Stimulated activated CD8-positive, alpha-beta memory T cell treated with anti-CD3 and anti-CD28 coated beads, Interleukin-7, amount 100 ng/mL, for 48 hours (primary cell): ENCODE measurements at places on chromosomes 7 and 10.

- DNase-seq = no peak
Measured at GRCh38 chr10:79250259-79250658, 97.0 kb upstream of the PPIF start.

DNA sequence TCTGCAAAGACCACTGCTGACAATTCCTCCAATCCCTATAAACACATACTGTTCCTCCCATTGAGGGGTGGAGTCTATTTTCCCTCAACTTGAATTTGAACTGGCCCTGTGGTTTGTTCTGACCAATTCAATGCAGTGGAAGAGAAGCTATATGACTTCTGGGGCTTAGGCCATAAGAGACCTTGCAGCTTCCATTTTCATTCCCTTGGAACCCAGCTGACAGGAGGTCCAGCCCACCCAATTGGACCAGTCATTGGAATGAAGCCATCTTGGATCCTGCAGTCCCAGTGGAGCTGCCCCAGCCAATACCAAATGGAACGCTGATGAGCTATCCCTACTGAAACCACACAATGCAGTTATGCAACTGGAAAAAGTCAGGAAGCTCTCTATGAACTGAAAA is 8.9 kb upstream of the TMED4 start:
- no peak for DNase-seq

DNA sequence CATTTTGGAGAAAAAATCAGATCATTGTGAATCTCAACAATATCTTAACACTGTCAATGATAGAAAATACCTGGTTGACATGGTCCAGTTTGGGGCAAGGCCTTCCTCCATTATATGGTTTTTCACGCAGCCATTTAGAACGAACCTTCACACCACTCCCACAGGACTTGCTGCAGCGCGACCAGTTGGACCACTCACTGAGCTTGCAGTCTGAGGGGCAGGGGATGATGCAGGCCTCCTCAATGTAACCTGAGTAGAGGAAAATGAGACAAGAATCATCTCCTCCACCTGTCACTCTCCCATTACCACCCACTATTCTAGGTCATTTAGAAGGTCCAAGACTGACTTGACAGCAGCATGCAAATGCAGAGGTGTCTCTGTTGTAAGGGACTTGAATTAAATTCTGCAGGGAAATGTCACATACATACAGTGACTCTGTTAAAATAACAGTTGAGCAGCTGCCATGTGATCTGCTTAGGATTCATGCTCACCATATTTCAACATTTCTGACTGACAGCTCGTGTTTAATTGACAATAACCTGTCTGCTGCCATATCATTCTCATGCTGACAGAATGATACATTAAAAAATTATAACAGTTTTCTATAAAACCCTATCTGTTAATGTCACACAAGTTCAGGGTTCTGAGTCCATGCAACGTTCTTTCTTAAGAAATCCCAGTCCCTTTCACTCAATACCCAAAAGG is 403.0 kb downstream of the THSD7A start:
- no peak for DNase-seq

- no peak for DNase-seq
Measured at GRCh38 chr7:32228601-32229000, 158.4 kb upstream of the PDE1C start.

DNA sequence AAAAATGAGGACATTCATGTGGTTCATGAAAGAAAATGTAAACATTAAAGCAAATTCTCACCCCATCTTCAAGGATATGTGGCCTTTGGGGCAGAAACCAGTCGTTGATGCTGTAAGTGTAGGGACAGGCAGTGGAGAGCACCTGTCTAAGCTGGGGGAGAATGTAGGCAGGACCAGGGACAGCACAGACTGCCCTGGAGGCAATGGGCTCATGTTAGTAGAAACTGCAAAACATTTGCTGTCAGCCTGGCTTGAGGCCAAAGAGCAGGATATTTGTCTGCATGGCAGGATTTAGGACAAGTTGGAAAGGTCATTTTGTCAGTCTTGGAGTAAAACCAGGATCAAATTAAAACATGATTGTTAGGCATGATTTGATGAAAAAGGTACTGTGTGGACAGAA is 211.6 kb upstream of the AGK start:
- DNase-seq = no peak

GRCh38 chr10:30215141-30215540 is 133.9 kb downstream of the MTPAP start:
- no peak for DNase-seq

DNA sequence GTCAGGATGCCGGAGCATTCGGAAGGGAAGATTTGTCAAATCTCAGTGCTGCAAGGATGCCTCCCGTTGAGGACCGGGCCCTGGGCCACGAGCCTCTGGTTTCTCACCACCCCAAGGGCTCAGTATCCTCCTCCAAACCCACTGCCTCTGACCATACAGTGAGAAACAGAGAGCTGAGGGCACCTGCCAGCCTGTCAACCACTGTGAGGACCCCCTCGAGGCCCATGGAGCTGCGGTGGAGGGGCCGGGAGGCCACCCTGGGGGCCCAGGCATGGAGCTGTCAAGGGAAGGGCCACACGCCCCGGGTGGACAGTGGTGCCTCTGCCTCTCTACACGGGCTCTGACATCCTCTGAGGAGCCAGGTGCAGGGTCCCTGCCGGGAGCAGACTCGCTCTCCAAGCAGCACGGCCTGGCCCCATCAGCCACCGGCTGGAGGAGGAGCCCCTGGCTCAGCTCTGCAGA is 248.0 kb upstream of the TCERG1L start:
- DNase-seq = no peak

GRCh38 chr10:31705136-31705535 is 223.5 kb downstream of the ARHGAP12 start:
- DNase-seq = no peak

GRCh38 chr10:127928021-127928806 is 21.3 kb downstream of the PTPRE start:
- DNase-seq = no peak

GRCh38 chr10:102419269-102420180 is 940 bp upstream of the PSD start:
- DNase-seq = no peak

GRCh38 chr10:12350167-12350872 is 973 bp downstream of the CAMK1D start:
- no peak for DNase-seq

GRCh38 chr7:104973909-104974415 is 40.0 kb upstream of the KMT2E start:
- DNase-seq = no peak

GRCh38 chr10:84499846-84500245 is 171.5 kb downstream of the CCSER2 start:
- no peak for DNase-seq

DNA sequence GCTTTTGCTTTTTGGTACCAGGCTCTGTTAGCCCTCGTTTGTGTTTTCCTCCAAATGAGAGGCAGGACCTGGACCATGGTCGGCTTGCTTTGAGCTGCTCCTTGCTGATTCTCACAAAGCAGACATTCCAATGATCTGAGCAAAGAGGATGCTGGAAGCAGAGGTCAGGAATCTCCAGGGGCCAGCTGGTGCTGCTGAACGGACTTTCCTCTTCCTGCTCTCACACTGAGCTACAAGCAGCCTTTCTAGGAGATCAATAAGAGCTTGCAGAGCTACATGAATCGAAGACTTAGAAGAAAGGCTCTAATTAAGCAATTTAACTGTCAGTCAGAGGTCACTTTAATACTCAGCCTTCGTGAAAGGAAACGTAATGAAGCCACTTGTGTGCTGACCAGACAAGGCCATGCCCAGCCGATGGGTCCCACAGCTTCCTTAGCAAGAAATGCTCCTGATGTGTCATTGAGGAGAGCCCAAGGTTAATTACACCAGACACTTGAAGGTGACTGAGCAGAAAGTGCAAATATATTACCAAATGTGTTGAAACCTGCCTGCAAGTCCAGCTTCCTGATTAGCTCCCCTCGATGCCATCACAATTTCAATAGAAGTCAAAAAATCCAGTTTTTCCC is 151.3 kb upstream of the RSU1 start:
- no peak for DNase-seq

GRCh38 chr7:74012842-74013249 is 15.1 kb upstream of the ELN start:
- DNase-seq = no peak

DNA sequence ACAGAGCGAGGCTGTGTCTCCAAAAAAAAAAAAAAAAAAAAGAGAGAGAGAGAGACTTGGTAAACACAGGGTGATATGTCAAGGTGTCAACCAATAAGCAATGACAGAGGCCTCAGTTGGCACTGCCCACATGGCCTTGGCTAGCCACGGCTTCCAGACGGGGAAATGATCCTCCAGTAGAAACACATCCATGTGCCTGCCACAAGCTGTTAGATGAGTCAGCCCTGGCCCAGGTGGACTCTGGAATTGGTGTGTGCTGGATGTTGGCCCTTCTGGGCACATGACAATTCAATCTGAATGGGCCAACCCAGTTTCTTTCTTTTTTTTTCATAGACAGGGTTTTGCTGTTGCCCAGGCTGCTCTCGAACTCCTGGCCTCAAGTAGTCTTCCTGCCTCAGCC is 13.7 kb downstream of the RFC2 start:
- DNase-seq = no peak

- DNase-seq = no peak
Measured at GRCh38 chr10:34260904-34261303, 554.2 kb downstream of the PARD3 start.

DNA sequence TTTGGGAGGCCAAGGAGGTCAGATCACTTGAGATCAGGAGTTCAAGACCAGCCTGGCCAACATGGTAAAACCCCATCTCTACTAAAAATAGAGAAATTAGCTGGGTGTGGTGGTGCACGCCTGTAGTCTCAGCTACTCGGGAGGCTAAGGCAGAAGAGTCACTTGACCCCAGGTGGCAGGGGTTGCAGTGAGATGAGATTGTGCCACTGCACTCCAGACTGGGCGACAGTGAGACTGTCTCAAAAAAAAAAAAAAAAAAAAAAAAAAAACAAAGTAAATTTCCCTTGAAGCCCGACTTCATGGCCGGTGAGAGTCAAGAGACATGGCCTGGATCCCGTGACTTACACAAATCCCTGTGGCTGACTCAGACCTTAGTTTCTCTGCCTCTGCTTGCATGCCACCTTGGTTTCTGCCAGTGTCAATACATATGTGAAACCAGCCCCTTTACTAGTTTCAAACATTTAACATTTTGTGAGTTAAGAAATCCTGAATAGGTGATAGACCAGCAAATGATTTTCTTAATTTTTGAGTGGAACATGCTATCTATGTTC is 62.8 kb downstream of the ZEB1 start:
- no peak for DNase-seq

DNA sequence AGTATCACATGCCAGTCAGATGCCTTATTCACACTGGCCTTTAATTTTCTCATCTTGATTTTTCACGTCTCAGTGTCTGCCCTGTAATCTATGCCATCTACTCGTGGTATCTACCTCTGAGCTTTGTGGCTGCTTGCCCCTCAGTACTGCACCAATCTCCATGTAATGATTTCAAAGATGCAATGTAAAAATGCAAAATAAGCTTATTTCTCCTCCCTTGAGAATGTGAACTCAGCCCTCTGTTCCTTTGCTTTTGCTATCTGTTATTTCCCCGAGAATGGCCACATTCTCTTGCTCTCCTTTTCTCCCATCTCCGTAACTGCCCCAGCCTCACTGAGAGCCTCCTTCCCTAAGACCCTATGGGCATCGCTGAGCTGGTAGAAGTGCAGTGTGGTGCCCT is 317.5 kb downstream of the SFMBT2 start:
- DNase-seq = no peak

DNA sequence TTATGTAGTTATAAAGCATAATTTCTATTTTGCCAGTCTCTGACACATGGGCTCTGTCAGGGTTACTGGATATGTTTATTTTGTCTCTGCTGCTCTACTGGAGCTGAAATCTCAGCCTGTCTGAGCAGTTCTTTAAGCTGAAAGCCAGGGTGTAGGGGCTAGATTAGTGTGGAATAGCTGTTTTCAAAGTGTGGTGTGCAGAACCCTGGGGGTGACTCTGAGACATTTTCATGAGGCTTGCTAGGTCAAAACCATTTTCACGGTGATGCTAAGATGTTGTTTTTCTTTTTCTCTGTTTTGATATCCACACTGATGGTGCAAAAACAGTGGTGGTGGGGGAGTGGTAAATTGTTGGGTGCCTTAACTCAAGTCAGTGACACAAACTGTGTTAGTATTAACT is 45.5 kb downstream of the CREM start:
- no peak for DNase-seq

DNA sequence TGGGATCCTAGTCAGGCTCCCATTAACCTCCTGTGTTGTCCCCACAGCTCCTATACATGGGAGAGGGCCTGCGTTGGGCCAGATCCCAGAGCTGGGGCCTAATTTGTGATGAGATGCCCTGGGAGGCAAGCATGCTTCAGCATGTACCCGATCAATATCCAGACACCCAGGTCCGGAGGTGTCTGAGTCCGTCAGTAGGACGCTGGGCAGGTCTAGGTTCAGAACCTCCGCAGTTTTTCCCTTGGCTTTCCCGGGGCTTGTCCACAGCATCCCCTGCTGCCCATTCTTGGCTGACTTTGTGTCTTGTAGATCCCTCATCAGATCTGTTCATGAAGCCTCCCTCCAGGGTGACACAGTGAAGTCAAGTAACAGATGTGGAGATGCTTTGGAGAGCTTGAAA is 32.7 kb upstream of the RBAK start:
- DNase-seq = no peak

DNA sequence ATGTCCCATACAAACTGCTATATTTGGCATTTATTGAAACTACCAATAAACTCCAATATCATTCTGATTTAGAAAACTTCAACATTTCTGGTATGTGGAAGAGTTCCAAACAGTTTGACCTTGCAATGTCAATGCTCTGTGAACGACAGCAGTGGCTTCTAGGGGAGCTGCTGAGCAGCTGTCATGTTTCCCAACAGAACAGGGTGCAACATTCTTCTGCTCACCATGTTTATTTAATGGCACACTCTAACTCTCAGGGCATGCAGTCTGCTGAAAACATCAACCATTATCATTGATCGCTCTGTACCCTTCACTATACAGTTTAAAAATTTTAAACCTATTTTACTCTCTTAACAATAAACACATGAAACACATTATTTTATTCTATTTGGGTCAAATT is 25.9 kb downstream of the LMOD2 start:
- no peak for DNase-seq

GRCh38 chr10:26372513-26373354 is 65.4 kb upstream of the APBB1IP start:
- no peak for DNase-seq

GRCh38 chr10:102413053-102413705 is 5.4 kb downstream of the PSD start:
- no peak for DNase-seq

DNA sequence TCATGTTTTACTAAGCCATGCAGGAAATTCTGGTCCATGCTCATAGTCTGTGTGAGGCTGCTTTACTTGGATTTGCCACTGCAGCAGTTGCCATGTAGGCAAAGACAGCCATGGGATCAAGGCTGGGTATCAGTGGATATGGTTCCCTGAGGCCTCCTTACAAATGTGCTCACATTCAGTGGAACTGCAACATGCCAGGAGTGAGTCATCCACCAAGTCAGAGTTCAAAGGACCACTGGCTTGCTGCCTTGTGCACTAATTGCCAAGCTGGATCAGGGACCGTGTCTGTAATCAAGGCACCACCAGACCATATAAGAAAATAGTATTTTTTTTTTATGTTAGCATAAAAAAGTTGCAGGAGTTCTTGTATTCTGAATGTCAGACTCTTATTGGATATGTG is 101.0 kb downstream of the CDCA7L start:
- DNase-seq = no peak

GRCh38 chr10:124618470-124619073 is 125.6 kb downstream of the FAM53B start:
- DNase-seq = no peak

GRCh38 chr10:118276204-118276603 is 65.9 kb downstream of the FAM204A start:
- no peak for DNase-seq
